ENCODE measurements at places on chromosomes 13 and 19.
A peak's percentile ranks its signal among the peaks of the same experiment; 100 is the strongest.

DNA sequence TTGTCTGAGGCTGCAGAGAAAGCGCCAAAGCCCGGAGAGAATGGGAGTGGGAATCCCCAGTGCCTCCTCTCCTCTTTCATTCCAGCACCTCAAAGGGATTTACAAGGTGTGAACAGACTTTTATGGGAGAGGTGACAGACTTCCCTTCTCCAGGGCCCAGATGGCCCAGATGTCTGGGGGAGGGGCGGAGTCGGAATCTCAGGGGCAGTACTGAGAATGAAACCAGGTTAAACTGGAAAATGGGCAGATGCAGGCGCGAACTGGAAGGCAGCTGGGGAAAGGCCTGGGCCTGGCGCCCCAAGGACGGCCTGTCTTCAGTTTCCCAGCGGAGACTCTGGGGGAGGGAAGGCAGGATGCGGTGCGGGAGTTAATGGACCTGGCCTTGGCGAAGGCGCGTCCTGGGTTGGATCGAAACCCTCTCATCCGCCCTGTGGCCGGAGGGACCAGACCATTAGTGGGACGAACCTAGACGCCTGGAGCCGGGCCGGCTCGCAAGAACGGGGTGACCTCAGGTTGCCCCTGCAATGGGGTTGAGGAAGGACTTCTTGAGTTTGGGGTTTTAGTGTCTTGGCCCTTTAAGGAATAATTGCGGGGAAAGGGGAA is 592 bp upstream of the TRIP10 start:
- DNase-seq, result peak; percentile 22

GRCh38 chr19:20162821-20163220 is 4.2 kb upstream of the ZNF486 start:
- DNase-seq, result no peak

GRCh38 chr13:21742096-21742495 is 71.2 kb downstream of the FGF9 start:
- DNase-seq, result no peak

DNA sequence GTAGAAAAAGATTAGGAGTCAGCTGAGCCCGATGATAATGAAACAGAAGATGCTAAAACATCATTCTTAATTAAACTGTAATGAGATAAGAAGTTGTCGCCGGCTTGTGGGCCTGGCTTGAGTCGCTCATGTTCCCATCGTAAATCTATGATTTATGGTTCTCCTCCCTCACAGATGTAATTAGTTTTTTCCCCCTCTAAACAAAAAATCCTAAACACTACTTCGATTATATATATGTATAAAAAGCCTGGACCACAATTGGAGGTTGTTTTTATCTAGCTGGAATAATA is 151.3 kb downstream of the PTPRS start:
- no peak for DNase-seq

- DNase-seq, result peak; percentile 78
Observed at GRCh38 chr19:13207846-13208671, 57.8 kb downstream of the IER2 start.

GRCh38 chr13:97459215-97459777 is 25.3 kb downstream of the RAP2A start:
- no peak for DNase-seq

DNA sequence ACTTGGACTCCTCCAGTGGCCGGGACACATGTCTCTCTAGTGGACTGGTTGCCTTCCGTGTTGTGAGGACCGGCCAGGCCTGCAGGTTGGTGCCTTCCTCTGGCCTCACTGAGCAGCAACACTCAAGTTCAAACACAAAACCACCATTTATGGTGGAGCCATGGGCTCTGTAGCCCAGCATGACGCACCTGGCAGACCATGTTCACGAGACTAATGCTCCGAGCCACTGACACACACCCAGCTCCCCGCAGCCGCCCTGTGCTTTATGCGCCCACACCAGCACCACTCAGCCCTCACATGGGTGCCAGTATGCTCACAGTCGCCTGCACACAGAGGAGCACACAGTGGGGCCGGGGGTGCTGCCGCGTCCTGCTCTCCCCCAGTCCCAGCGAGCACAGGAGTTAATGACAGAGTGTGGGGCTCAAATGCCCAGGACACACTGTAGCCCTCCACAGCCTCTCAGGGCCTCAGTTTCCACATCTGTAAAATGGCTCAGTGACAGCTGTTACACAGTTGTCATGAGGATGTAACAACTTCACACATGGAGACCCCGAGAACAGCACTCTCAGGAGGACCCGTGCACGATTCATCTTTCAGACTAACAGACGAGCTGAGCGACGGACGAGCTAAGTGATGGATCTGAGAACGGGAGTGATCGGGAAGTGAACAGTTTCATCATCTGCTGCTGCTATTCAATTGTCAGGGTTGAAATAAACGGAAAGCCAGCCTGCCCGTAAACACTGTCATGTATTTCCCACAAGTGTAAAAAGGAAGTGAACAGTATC is 7.8 kb downstream of the GAS6 start:
- no peak for DNase-seq

GRCh38 chr19:45166723-45167252 is 6.0 kb upstream of the NKPD1 start:
- DNase-seq, result peak; percentile 14

GRCh38 chr13:109361562-109362289 is 424.7 kb downstream of the IRS2 start:
- DNase-seq, result peak; percentile 37

- no peak for DNase-seq
Observed at GRCh38 chr13:104976986-104977385, 1558.5 kb downstream of the EFNB2 start.

- DNase-seq, result no peak
Observed at GRCh38 chr13:91544723-91545122, 146.3 kb downstream of the GPC5 start.

- peak; percentile 63 for DNase-seq
Observed at GRCh38 chr19:37933937-37934358, 26.9 kb downstream of the SIPA1L3 start.

GRCh38 chr13:21925720-21926119 is 254.8 kb downstream of the FGF9 start:
- DNase-seq, result no peak

- peak; percentile 84 for DNase-seq
Observed at GRCh38 chr19:10603084-10603872, 16.2 kb upstream of the AP1M2 start.

GRCh38 chr13:65784088-65784816 is 1445.9 kb downstream of the PCDH9 start:
- DNase-seq, result no peak

- DNase-seq, result no peak
Observed at GRCh38 chr19:19597809-19598306, 20.6 kb downstream of the PBX4 start.

DNA sequence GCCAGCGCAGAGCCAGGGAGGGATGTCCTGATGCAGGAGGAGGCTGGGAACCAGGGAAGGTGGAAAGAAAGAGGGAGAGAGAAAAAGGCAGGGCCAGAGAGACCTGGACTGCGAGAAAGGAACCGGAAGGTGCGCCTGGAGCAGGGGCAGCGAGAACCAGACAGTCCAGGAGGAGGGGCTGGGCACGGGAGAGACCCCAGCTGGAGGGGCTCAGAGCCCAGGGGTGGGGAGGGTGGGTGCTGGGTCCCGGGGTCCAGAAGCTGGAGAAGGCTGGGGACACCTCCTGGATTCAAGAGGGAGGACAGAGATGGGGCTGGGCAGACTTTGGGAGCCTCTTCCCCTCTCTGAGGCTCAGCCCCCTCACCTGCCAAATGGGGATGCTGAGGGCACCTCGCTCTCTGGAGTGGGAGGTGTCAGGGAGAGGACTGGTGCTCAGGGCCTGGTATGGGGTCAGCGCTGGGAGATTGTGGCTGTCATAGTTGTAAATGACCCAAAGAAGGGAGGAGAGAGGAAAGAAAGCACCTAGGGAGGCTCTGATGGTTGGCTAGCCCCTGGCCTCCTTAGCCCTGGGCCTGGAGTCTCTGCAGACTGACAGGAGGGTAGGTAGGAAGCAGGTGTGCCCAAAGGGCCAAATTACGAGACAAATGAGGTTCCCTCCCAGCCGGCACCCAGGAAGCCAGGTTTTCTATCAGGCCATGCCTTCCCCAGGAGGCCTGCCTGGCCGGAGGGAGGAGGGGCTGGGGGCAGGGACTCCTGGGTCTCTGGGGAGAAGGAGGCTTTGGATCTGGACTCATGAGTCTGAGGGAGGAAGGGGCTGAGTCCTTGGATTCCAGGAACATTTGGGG is 1.3 kb upstream of the SPACA6 start:
- no peak for DNase-seq

DNA sequence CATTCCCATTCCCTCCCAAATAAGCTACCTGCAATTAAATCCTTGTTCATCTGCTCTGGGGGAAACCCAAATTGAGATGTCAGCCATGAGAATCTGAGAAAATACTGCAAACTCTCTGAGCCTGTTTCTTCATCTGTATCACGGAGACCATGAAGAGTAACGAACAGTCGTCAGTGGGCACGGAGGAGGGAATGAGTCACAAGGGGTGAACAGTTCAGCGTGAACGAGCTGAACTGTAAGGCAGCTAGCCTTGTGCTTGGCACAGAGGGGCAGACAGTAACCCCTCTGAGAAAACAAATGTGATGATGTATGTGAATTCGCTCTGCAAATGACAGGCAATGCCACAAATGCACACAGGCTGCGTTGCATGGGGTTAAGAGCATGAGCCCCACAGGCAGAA is 288.7 kb downstream of the FOXO1 start:
- no peak for DNase-seq

- no peak for DNase-seq
Observed at GRCh38 chr13:98592362-98592732, 15.4 kb upstream of the STK24 start.

GRCh38 chr13:97885641-97886040 is 67.8 kb upstream of the IPO5 start:
- DNase-seq, result no peak

GRCh38 chr13:48126944-48127830 is 32.3 kb upstream of the MED4 start:
- peak; percentile 70 for DNase-seq
